CD4-positive, CD25-positive, alpha-beta regulatory T cell (primary cell): ENCODE measurements at places on chromosomes 7 and 10. TPM values are rescaled to one million over a fixed set of nuclear protein-coding genes. Genes with fewer than 3 reads are reported as not detected.

DNA sequence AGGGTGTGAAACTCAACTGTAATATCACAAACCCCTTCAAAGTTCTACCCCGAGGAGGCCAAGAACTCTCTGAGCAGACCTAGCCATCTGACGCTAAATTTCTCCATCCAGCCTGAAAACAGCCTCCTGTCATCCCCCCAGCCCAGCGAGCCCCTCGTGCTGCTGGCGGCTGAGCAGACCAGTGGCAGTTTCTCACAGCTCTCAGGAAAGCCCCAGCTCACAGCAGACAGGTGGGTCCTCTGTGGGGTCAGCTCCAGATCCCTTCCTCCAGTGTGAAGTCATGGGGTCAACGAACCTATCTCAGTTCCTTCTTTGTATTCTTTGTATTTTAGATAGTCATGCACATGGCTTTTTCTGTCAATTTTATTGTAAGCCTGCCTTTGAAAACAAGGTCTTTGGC is 7.8 kb downstream of the GARIN1A start:
- H3K36me3 ChIP-seq, result no peaks in the 10 kb centered on the region
- no peaks in the 10 kb centered on the region for H3K27me3 ChIP-seq
- no peak overlapping the region for H3K4me3 ChIP-seq
- H3K4me1 ChIP-seq, result no peaks in the 10 kb centered on the region
- no peak for DNase-seq

- DNase-seq, result no peak
- peaks cover 3% of the 10 kb centered on the region for H3K27me3 ChIP-seq
- H3K4me3 ChIP-seq, result no peak overlapping the region
- H3K27ac ChIP-seq, result no peak overlapping the region
- H3K36me3 ChIP-seq, result no peaks in the 10 kb centered on the region
- H3K4me1 ChIP-seq, result peaks cover 22% of the 10 kb centered on the region
Measured at GRCh38 chr10:73920089-73920488, 9.2 kb downstream of the PLAU start.

DNA sequence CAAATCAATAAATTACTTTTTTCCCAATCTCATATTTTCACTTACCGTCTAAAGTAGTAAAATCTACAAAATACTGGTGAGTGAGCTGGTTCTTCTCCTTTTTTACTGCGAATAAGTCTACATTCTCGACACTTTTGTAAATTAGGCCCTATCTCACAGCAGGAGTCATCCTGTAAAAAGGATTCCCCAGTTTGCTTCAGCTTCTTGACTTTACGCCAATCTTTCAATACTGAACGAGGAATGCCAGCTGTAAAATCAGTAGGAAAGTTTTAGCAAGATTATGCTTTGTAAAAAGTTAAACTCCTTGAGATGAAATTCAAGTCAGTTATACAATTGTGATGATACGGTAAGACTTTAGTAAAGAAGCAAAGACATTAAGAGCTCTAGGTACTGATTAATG is 67.3 kb downstream of the NRBF2 start:
- H3K36me3 ChIP-seq, result peaks cover 56% of the 10 kb centered on the region
- no peak overlapping the region for H3K4me3 ChIP-seq
- no peak for DNase-seq
- peaks cover 9% of the 10 kb centered on the region for H3K4me1 ChIP-seq
- H3K27ac ChIP-seq, result no peak overlapping the region

DNA sequence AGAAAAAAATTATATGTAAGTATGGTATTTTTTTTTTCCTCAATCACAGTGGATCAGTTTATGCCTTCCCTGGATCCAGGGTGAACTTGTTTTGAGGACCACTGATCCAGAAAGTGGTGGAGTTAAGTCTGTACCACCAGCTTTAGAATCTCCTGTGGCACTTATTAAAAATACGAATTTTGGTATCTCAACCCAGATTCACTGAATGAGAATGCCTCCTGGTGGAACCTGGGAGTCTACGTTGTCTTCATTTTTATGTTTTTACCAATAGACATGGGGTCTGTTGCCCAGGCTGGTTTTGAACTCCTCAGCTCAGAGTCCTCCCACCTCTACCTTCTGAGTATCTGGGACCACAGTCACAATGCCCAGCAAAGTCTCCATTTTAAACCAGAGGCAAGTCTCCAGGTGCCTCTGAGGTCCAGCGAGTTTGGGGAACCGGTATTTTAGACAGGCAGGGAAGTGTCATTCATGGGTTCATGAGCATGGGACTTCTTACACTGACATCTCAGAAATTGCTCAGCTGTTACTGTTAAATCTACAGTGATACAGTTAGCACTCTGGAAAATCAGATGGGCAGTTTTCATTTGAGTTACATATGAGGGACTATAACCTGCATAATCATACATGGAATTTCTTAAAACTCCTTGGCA is 200.9 kb downstream of the AUTS2 start:
- H3K27me3 ChIP-seq, result no peaks in the 10 kb centered on the region
- H3K4me3 ChIP-seq, result no peak overlapping the region

Gene VCL
- 39.2 TPM for total RNA-seq

GRCh38 chr7:85972504-85973141 is 671.1 kb upstream of the GRM3 start:
- no peaks in the 10 kb centered on the region for H3K4me1 ChIP-seq
- no peaks in the 10 kb centered on the region for H3K36me3 ChIP-seq
- H3K27me3 ChIP-seq, result no peaks in the 10 kb centered on the region
- no peak for DNase-seq
- no peak overlapping the region for H3K27ac ChIP-seq
- no peak overlapping the region for H3K4me3 ChIP-seq

DNA sequence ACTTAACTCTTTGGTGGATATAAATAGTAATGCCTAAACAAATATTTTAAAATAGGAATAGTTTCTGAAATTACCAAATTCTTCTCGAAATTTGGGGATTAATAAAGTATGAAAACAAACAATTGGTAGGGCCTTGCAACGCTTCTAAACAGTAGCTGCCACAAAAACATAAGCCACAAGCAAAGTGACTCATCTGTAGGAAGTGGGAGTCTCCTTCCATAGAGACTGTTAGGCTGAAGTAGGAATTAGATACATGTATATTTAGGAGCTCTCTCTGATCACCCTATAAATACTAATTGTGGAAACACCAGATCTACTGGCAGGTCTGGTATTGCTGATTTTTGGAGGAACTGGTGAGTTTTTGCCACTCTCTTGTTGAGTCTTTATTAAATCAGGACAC is 5.7 kb upstream of the LMOD2 start:
- H3K4me3 ChIP-seq, result no peak overlapping the region
- H3K27me3 ChIP-seq, result peaks cover 2% of the 10 kb centered on the region
- no peak for DNase-seq
- no peak overlapping the region for H3K27ac ChIP-seq
- no peaks in the 10 kb centered on the region for H3K4me1 ChIP-seq
- H3K36me3 ChIP-seq, result no peaks in the 10 kb centered on the region

DNA sequence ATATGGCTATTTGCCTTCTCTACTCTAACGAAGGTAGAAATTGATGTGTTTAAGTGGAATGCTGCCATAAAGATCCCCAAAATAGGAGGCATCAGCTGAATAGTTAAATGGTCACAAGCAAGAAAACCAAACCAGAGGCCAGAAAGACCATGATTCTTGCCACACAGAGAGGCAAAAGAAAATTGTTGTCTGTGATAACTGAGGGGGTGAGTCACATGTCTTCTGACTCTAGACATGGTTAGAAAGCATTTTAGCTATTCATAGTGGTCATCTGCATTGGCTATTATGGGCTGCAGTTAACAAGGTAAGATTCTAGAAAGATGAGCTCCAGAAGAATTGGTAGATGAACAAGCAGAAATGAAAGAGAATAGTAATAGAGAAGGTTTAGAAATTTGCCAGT is 361.4 kb upstream of the NPSR1 start:
- H3K4me1 ChIP-seq, result no peaks in the 10 kb centered on the region
- no peak overlapping the region for H3K4me3 ChIP-seq
- no peaks in the 10 kb centered on the region for H3K36me3 ChIP-seq
- no peaks in the 10 kb centered on the region for H3K27me3 ChIP-seq

DNA sequence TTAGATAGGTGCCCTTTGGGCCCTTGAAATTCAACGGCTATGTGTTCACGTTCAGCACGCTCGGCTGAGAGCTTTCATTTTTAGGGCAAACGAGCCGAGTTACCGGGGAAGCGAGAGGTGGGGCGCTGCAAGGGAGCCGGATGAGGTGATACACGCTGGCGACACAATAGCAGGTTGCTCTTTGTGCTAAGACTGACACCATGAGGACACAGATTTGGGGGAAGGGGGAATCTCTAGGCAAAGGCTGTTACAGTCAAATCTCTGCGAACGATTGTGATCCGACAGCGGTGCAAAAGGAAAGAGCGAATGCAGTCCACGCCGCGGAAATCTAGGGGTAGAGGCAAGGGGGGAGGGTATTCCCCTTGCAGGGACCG is 667 bp downstream of the KLLN start:
- H3K27ac ChIP-seq, result peak overlapping the region; percentile 90
- peak; percentile 60 for DNase-seq
- no peaks in the 10 kb centered on the region for H3K36me3 ChIP-seq
- peaks cover 46% of the 10 kb centered on the region for H3K4me1 ChIP-seq
- peak overlapping the region; percentile 93 for H3K4me3 ChIP-seq

Gene FAM25A
- total RNA-seq, result not detected

- H3K4me1 ChIP-seq, result peaks cover 16% of the 10 kb centered on the region
- H3K27ac ChIP-seq, result no peak overlapping the region
- no peaks in the 10 kb centered on the region for H3K36me3 ChIP-seq
- no peaks in the 10 kb centered on the region for H3K27me3 ChIP-seq
- DNase-seq, result no peak
Measured at GRCh38 chr10:74851831-74852230, 25.4 kb downstream of the KAT6B start.

- peak overlapping the region; percentile 94 for H3K27ac ChIP-seq
- DNase-seq, result no peak
- peak overlapping the region; percentile 82 for H3K4me3 ChIP-seq
- H3K36me3 ChIP-seq, result peaks cover 14% of the 10 kb centered on the region
Measured at GRCh38 chr10:26486304-26486703, 48.2 kb downstream of the APBB1IP start.

- peak overlapping the region; percentile 91 for H3K27ac ChIP-seq
- no peak for DNase-seq
- H3K36me3 ChIP-seq, result peaks cover 14% of the 10 kb centered on the region
- H3K4me1 ChIP-seq, result peaks cover 89% of the 10 kb centered on the region
- H3K4me3 ChIP-seq, result peak overlapping the region; percentile 4
Measured at GRCh38 chr10:14581553-14582321, 193.0 kb downstream of the FAM107B start.

DNA sequence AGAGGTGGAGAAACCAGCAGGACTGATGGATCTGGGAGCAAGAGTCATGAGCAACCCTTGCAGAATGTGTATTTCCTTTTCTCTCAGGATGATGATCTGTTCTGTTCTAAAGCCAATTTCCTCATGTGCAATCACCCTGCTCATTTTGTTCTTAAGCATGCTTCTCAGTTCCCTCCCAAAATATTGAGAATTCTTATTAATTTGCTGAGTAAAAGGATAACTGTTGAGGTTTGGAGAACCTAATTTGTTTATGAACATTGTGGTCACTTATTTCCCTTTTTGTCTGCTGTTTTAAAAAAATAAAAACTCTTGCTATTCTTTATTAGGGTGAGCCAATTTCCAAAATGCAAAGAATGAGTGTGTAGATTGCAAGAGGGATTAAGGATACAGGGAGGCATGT is 106.8 kb downstream of the APBB1IP start:
- DNase-seq, result no peak
- H3K27me3 ChIP-seq, result no peaks in the 10 kb centered on the region
- H3K4me1 ChIP-seq, result no peaks in the 10 kb centered on the region
- no peak overlapping the region for H3K27ac ChIP-seq

Gene CPED1
- total RNA-seq, result 0.17 TPM

DNA sequence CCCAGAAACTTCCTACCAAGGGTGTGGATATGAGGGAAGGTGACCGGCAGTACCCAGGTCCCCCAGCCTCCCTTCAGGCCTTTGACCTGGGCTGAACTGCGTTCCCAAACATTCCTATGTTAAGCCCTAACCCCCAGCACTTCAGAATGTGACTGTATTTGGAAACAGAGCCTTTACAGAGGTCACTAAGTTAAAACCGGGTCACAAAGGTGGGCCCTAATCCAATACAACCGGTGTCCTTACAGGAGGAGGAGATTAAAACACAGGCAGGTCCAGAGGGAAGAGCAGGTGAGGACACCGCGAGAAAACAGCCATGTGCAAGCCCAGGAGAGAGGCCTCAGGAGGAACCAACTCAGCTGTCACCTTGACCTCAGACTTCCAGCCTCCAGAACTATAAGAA is 28.0 kb downstream of the GRB10 start:
- no peaks in the 10 kb centered on the region for H3K27me3 ChIP-seq
- no peak for DNase-seq
- no peaks in the 10 kb centered on the region for H3K4me1 ChIP-seq
- H3K4me3 ChIP-seq, result no peak overlapping the region
- no peak overlapping the region for H3K27ac ChIP-seq
- no peaks in the 10 kb centered on the region for H3K36me3 ChIP-seq

DNA sequence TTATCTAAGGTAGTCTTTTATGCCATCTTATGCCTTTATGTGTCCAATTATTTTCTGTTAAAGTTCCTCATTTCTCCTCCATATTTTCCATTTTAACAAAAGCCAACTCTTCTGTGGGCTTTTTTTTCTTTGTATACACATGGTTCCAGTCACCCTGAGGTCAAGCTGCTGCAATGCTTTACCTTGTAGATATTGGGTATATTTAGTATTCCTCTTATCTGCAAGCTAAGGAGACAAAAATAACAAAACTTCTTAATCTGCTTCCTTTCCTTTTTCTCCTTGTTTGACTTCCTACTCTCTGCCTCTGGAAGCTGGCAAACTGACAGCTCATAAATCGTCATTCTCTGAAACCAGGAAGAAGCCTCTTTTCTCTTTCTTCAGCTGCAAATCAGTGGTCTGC is 885.0 kb upstream of the LRRN3 start:
- no peaks in the 10 kb centered on the region for H3K27me3 ChIP-seq
- no peak overlapping the region for H3K27ac ChIP-seq
- H3K4me3 ChIP-seq, result no peak overlapping the region
- no peaks in the 10 kb centered on the region for H3K4me1 ChIP-seq
- no peak for DNase-seq

DNA sequence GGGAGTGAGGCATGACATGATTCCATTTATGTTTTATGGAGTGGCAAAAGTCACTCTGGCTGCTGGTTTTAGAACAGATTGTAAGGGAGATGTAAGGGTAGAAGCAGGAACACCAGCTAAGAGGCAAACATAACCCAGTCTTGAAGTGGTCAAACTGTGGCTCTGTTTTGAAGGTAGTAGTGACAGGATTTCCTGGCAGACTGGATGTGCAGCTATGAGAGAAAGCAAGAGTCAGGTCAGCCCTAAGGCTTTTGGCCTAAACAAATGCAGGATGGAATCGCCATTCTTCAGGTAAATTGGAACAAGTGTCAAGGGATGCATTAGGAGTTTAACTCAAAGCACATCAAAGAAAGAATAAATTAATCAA is 175.3 kb upstream of the AGR3 start:
- H3K36me3 ChIP-seq, result no peaks in the 10 kb centered on the region
- H3K4me3 ChIP-seq, result no peak overlapping the region
- no peak overlapping the region for H3K27ac ChIP-seq

- no peak overlapping the region for H3K4me3 ChIP-seq
- H3K4me1 ChIP-seq, result no peaks in the 10 kb centered on the region
- no peak for DNase-seq
- H3K27ac ChIP-seq, result no peak overlapping the region
Measured at GRCh38 chr7:158534598-158534997, 53.0 kb downstream of the PTPRN2 start.
